ENCODE measurements at places on chromosomes 6 and 20.

- no peak for DNase-seq
Observed at GRCh38 chr6:151023342-151023741, 157.8 kb downstream of the MTHFD1L start.

- no peak for DNase-seq
Observed at GRCh38 chr20:61750093-61750492, 315.6 kb downstream of the TAF4 start.

DNA sequence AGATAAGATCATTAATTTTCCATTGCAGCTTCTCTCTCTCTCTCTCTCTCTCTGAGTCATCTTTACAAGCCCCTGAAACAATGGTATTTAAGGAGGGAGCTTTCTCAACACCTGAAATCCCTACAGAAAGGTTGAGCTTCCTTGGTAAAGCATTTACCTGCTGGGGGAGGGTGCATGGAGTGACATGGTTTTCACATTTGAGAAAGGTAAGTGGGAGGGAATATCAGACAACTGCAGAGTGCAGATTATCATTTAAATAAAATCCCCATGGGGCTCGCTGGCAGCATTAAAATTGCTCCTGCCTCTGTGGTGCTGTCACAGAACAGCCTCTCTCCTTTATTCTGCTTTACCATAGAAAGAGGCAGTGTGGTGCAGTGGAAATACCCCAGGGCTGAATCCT is 10.3 kb upstream of the PDYN start:
- DNase-seq, result no peak

- DNase-seq, result no peak
Observed at GRCh38 chr6:29496961-29497360, 9.2 kb upstream of the MAS1L start.

GRCh38 chr6:6703699-6704098 is 115.2 kb downstream of the LY86 start:
- DNase-seq, result no peak

DNA sequence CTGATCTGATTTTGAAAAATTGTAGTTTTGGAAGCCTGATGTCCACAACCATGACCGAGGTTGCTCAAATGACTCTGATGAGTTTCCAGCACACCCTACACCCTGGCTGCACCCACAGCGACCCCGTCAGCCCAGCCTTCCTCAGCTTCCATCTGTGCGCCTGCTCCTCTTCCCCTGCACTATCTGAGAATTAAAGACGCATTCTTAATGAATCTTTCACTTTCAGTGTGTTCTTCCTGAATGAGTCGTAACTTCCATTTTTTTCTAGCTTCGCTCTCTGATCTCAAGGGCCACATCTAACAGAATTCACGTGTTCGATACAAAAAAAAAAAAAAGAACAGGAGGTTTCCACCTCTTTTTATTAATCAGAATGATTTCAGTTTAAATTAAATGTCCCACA is 21.3 kb upstream of the RREB1 start:
- no peak for DNase-seq

DNA sequence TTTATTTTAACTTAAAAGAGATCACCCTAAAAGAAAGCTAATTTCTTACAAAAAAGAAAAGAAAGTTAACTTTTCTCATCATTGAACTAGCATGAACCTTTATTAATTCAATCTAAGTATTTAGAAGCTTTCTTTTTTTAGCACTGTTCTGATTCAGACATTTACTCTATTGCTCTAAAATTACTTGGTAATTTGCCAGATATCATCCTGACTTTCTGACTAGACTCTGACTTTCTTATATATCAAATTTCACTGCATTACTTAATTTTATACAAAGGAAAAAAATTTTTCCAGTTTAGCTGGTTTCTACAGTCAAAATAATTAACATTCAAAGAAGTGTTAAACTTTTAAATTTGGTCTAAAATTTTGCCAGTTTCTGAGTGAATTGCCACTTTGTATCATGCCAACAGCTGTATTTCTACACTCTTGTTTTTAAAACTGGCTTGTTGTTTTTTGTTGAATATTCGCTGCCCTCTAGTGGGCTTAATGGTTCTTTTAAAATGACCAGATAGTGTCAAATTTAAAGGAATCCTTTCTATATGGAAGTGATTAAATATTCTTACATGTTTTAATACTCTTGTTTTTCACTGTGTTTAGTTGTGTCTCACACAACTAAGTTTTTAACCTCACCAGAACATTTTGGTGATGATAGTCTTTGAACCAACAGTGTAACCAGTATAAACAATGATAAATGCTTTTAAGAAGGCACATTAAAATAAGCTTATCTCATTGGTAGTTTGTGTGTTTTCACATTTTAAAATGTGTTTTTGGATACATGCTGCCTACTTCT is 102.0 kb downstream of the POPDC3 start:
- DNase-seq, result peak; percentile 75

DNA sequence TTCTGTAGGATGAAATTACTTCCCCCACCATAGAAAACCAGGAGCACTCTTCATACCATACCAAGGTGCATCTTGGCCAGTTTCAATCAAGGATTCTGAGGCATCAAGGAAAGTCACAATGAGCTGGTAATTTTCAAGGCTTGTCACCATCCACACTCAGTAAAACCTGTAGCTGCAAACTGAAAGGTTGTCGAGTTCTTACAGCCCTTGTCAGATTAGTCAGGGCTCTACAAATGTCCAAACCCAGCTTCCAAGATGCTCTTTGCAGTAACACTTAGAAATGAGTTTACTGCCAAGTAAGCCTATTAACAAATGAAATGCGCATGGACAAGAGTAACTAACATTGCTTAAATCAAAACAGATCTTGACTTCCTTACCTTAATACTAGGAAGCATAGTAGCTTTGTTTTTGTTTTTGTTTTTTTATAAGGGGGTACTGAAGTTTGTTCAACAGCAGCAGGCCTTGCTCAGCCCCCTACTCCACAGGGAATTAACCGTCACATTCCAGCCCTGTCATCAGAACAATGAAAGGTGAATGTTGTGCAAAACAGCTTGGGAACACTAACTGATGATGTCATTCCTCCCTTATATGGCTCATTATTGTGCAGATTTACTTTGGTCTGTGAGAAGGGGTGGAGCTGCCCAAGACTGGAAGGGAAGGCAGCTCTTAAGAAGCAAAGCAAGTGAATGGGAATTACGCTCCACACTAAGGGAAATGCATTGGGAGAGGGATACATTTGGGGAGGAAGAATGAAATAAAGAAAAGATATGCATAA is 49.9 kb upstream of the TMEM30A start:
- peak; percentile 86 for DNase-seq

GRCh38 chr20:7090811-7091210 is 323.3 kb downstream of the BMP2 start:
- no peak for DNase-seq

- peak; percentile 86 for DNase-seq
Observed at GRCh38 chr6:124961777-124962638, at the start of gene RNF217. Gene RNF217 (plus strand): TSS chr6:124962437. CDS start chr6:124962545, 108 bp downstream.

DNA sequence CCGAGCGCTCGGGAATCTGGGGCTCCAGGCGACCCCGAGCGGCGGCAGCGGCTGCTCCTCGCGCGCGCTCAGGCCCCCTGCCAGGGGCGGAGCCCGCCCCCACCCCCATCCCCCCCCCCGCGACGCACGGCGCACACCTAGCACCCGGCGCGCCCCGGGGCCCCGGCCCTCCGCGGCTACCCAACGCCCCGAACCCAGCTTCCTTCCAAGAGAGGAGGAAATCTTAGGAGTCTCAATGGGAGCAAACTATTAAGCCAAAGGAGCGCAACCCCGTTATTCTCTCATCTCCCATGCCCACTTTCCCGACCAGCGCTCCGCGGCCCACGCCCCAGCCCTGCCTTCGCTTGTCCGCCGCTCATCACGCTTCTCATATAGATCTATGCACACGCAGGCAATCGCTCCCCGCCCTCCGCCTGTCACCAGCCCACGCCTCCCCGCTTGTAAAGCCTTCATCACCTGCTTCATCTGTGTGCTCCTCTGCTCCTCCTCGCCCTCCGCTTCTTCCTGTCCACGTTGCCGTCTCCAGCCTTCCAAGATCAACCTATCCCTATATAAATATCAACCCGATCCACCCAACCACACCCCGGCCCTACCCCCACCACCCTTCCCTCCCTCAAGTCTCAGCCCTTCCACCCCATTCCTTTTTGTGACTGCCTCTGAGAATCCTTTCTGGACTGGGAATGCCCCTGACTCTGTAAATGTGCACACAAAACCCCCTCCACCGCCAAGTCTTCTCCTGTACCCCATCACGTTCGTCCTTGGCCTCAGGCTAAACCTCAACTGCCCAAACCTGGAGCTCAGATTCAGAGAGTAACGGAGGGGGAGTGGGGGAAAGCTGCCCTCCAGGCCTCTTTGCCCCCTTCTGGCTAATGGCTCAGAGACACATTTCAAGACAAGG is at the start of gene DLK2:
TSS of gene DLK2 (minus strand) at position 18 of the 898 bp plus-strand sequence. CDS start 723 bp downstream, outside the sequence.
- peak; percentile 70 for DNase-seq

DNA sequence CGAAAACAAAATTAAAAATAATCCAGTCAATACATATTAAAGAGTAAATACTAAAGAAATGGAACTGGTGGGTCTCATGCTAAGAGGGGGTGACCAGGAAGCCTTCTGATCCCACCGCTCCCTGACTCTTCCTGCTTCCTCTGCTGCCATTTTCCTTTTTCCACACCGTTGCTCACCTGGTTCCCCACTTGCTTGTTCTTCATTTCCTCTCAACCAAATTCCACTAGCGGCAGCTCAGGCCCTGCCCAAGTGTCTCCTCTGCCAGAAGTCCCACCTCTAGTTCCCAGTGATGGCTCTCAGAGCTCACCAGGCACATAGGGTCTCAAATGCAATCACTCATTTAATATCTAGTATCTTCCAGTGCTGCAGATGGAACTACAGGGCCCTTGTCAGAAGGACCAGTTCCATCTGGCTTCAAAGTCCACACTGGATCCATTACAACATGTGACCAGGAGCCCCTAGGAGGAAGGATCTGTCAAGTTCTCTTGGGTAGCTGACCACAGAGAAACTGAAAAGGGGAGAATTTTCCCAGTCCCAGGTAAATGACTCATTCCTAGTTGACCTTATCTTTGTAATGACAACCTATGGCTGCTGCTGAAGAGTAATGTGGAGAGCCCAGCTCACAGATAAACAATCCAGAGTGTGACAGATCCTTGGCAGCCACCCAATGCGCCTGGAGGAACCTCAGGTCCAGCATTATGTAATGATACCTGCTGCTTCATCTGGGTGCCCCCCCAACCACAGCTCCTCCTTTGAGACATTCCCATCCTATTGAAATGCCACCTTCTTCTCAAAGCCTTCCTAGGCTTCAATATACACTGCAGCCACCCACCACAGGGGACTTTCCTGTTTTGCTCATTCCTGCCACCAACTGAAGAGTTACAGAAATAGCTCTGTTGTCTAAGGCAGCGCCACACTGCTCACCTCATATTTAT is 38.2 kb downstream of the ELMO2 start:
- DNase-seq, result no peak

GRCh38 chr6:96015518-96016333 is at the start of gene FUT9:
Gene FUT9 (plus strand): TSS chr6:96015974. CDS start chr6:96203156, 187,182 bp downstream.
- DNase-seq, result peak; percentile 91

GRCh38 chr6:41894366-41895299 is 542 bp downstream of the USP49 start:
- DNase-seq, result peak; percentile 81

- DNase-seq, result no peak
Observed at GRCh38 chr6:163730246-163731210, 316.0 kb downstream of the QKI start.

DNA sequence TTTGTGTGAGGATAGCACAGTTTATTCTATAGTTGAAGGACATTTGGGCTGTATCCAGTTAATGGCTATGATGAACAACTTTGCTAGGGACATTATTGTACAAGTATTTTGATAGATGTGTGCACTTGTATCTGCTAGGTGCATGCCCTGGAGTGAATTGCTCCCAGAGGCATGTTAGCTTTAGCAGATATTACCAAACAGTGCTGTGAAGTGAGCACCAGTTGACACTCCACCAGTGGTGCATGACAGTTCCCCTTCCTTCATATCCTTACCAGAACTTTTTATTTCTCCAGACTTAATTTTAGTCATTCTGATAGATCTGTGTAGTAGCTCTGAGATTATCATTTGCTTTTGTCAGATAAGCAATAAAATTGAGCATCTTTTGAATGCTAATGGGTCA is 48.9 kb upstream of the ENPP5 start:
- no peak for DNase-seq

DNA sequence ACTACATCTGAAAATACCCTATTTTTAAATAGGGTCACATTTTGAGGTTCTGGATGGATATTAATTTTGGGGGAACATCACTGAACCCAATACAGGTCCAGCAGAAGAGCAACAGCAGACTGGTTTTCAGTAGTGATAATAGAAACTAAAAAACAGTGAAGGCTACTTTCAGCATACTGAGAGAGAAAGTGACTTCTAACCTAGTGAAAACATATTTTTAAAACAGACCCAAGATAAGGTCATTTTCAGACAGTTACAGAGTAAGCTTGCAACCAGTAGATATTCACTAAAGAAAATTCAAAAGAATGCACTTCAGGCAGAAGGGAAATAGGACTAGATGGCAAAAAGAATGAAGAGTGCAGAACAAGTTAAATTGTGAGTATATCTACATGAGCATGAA is 42.0 kb upstream of the TMEM244 start:
- no peak for DNase-seq

GRCh38 chr20:23782366-23782983 is 31.7 kb upstream of the CST1 start:
- peak; percentile 35 for DNase-seq

DNA sequence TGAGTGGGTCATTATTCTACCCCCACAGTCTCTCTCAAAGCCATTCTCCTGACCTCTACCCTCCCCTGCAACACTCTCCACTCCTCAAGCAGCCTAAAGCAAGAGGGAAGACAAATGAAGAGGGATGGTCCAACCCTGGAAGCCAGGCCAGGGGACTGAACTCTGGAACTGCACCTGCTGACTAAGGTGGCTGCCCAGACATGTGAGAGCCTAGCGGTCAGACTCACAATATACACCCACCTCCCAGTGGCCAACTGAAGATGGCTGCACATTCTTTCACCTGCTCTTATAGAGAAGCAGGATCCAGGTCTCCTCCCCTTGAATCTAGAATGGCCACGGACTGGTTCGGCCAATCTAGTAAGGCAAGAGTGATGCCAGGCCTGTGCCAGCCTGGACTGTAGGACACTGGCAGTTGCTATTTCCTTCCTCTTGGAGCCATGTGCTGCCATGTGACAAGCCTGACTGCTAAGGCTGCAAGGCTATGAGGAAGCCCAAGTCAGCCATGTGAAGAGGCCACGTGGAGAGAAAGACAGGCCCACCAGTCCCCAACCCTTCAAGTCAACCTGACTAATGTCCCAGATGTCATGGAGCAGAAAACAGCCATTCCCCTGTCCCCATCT is 31.8 kb downstream of the ACSS1 start:
- DNase-seq, result no peak

Data from eye (tissue), 1 donor.